ENCODE measurements at places on chromosomes 1 and 21. TPM values are rescaled to one million over a fixed set of nuclear protein-coding genes. Genes with fewer than 3 reads are reported as not detected.
A peak's percentile ranks its signal among the peaks of the same experiment; 100 is the strongest.

GJA5 gene
- total RNA-seq = not detected

CDC20 gene
- 215 TPM for total RNA-seq

SPRR1A gene
- not detected for total RNA-seq

C1QA gene
- total RNA-seq = 0.41 TPM

HYI gene
- 55.3 TPM for total RNA-seq

- H3K4me1 ChIP-seq = no peaks in the 10 kb centered on the region
- no peaks in the 10 kb centered on the region for H3K27me3 ChIP-seq
- no peak overlapping the region for H3K4me3 ChIP-seq
- DNase-seq = no peak
- peaks cover 17% of the 10 kb centered on the region for H3K36me3 ChIP-seq
- no peak overlapping the region for H3K27ac ChIP-seq
These were observed 89.0 kb downstream of the GTF2B start for GRCh38 chr1:88802404-88802803.

GRCh38 chr1:2555634-2556276 is 416 bp upstream of the TNFRSF14 start:
- no peaks in the 10 kb centered on the region for H3K36me3 ChIP-seq
- H3K27ac ChIP-seq = peak overlapping the region; percentile 81
- no peaks in the 10 kb centered on the region for H3K27me3 ChIP-seq
- peaks cover 15% of the 10 kb centered on the region for H3K4me1 ChIP-seq
- DNase-seq = no peak

GRCh38 chr21:40635391-40635790 is 211.6 kb downstream of the DSCAM start:
- no peaks in the 10 kb centered on the region for H3K36me3 ChIP-seq
- no peaks in the 10 kb centered on the region for H3K4me1 ChIP-seq
- H3K27ac ChIP-seq = no peak overlapping the region
- no peaks in the 10 kb centered on the region for H3K27me3 ChIP-seq

GRCh38 chr1:5508669-5509330 is 483.4 kb downstream of the NPHP4 start:
- no peaks in the 10 kb centered on the region for H3K36me3 ChIP-seq
- H3K27ac ChIP-seq = no peak overlapping the region
- no peaks in the 10 kb centered on the region for H3K4me1 ChIP-seq
- H3K4me3 ChIP-seq = no peak overlapping the region
- DNase-seq = no peak

GRCh38 chr21:42745511-42746239 is 92.3 kb downstream of the PDE9A start:
- no peaks in the 10 kb centered on the region for H3K4me1 ChIP-seq
- DNase-seq = no peak
- no peaks in the 10 kb centered on the region for H3K27me3 ChIP-seq
- H3K4me3 ChIP-seq = no peak overlapping the region
- H3K36me3 ChIP-seq = no peaks in the 10 kb centered on the region
- H3K27ac ChIP-seq = no peak overlapping the region

GRCh38 chr1:228440761-228441500 is 24.3 kb upstream of the TRIM17 start:
- H3K4me3 ChIP-seq = no peak overlapping the region
- no peaks in the 10 kb centered on the region for H3K36me3 ChIP-seq
- DNase-seq = no peak
- peaks cover 3% of the 10 kb centered on the region for H3K4me1 ChIP-seq
- H3K27me3 ChIP-seq = peaks cover 3% of the 10 kb centered on the region

DNA sequence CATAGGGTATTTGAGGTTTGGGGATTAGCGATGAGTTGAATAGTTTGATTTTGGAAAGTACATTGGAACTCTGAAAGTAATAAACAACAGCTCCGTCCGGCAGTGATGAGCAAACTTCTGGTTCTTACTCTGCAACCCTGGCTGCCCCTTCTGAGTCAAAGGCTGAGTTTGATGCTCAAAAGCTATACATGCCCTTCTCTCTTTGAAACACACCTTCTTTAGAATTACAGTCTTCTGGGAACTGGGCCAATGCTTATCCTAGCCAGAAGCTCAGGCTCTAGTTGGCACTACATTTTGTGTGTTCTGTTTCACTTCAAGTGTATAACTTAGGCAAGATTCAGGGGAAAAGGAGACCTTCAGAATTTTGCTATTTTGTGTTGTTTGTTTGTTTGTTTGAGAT is 9.3 kb downstream of the AHCYL1 start:
- no peak overlapping the region for H3K27ac ChIP-seq
- peaks cover 41% of the 10 kb centered on the region for H3K4me1 ChIP-seq
- DNase-seq = no peak
- no peaks in the 10 kb centered on the region for H3K27me3 ChIP-seq

GRCh38 chr1:103783944-103784377 is 34.3 kb downstream of the AMY1C start:
- no peaks in the 10 kb centered on the region for H3K36me3 ChIP-seq
- no peak overlapping the region for H3K27ac ChIP-seq
- DNase-seq = no peak
- no peaks in the 10 kb centered on the region for H3K4me1 ChIP-seq
- H3K27me3 ChIP-seq = no peaks in the 10 kb centered on the region

Measured in Panc1 (cell line).